NCI-H2171 (cell line): ENCODE measurements at places on chromosomes 4 and X.

GRCh38 chr4:76090241-76090691 is 15.8 kb downstream of the ART3 start:
- no peak for DNase-seq

DNA sequence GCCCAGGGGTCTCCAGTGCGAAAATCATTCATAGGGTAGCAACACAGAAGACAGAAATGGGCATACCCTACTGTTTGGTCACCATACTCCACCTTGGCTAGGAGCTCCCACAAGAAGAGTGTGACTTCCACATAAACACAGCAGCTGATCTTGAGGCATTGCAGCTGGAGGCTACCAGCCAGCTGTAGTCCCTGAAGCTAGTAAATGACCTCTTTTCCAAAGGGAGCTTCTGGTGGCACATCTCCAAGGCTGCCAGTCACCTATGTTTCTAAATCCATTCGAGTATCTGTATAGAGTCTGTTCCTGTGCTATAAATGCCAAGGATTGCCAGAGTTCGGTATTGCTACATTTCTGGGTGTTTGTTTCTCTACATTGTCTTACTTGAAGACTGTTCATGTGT is 21.3 kb upstream of the PNPLA4 start:
- no peak for DNase-seq

DNA sequence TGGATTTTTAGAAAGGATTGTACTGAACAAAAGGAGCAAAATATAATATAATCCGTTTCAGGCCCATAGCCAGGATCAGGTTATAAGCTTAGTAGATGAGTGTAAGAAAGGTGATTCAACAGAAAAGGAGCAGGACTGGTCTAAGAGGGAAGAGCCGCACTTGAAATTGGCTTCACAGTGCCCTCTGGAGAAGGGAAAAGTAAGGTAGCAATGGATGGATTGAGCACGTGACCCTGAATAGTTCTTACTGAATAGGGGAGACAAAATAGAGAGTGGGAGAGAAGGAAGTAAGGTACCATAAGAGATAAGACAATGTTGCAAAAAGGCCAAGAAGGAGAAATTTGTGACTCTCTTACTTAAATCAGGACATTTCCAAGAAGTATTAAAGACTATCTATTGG is 15.6 kb downstream of the CXorf66 start:
- DNase-seq = no peak

DNA sequence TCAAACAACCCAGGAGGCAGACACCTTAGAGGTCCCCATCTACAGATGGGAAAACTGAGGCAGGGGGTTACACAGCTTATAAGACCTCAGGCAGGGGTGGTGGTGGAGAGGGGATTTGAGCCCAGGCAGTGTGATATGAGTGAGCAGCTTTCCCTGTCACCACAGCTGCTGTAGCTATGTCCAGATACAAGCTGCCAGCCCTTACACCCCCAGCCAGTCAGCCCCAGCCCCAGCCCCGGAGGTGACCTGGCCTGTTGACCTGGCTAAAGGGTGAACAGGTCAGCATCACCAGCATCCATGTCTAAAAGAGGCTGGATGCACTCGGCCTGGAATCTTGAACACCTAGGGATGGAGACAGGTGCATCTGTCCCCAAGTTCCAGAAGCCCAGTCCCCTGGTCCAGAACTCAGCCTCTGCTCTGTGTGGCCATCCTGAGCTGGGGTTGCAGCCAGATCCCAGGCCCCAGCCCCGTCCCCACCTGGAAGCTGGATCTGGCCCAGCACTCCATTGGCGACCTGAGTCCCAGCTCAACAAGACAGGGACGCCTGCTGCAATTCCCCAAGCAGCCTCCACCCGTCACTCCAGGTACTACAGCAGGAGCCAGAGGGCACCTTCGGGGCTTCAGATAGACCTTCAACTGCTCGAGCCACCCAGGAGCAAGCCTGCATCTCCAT is 89.5 kb downstream of the JAKMIP1 start:
- DNase-seq = no peak

DNA sequence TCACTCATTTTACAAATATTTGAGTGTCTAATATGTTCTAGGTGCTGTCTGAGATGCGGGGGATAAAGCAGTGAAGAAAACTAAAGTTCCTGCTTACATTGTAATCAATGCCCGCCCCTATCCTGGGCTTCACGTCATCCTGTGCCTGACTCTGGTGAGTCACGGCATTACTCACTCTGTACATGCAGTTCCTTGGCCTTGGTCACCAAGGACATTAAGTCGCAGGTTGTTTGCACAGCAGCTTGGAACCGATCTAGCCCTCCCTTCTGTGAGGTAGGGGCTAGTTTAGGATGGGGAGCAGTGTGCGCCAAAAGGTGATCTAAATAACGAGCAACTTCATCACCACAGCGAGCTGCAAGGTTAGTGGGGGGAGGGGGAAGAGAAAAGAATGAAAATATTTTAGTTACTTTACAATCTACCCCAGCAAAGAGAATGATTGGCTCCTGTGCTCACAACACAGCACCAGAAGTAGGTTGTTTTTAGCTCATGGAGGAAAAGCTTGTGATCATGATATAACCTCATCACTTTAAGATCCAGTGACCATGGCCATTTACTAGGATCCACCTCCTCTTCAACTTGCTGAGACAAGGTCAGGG is 48.0 kb upstream of the HDAC8 start:
- no peak for DNase-seq

DNA sequence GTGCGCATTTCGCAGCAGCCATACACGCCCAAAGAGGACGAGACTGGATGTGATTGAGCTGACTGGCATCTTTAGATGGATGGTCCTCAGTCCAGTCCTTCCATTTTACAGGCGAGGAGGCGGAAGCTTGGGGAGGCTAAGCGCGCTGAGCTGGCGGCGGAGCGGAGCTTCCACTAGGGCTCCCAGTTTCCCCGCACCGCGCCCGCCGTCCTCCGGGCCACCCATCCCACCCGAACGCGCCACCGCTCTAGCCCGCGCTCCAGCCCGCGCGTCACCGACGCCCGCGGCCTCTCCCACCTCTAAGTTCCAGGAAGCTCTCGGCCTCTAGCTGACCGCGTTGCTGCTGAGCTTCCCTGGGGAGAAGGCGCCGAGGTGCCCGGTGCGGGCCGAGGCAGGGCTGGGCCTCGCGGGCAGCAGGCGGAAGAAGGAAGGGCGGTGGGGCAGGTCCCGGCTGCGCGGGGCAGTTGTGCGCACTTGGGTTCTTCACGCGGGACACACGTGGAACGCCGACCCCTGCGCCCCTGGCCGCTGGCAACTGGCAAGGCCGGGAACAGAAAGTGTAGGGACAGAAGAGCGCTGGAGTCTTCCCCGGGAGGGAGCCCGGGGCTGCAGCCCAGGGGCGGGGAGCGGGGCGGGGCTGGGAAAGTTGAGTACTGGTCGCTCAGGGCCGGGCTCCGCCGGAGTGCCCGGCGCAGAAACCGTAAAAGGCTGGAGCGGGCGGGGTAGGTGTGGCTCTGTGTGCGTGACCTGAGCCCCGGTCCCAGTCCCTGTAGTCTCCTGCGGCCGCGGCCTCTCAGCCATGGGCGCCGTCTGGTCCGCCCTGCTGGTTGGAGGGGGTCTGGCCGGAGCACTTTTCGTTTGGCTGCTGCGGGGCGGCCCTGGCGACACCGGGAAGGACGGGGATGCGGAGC is at the start of gene STBD1:
Gene STBD1, plus strand, starts transcription at position 763 of the 911 bp plus-strand sequence. Its CDS starts 37 bp downstream, at position 800.
- no peak for DNase-seq

DNA sequence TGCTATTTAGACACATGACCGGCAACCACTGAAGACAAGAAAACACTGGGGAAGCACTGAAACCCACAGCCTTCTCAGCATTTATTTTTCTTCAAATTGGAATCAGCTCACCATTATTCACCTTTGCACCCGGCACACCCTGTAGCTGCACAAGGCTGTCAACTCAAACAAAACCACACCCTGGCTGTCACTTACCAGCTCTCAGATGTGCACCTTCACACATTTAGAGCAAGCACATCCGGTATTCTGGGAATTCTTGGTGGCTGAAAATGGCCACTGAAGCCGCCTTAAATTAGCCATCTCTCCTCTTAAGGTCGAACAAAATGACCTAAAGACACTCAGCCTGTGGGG is 5.9 kb downstream of the ZFYVE28 start:
- DNase-seq = no peak

DNA sequence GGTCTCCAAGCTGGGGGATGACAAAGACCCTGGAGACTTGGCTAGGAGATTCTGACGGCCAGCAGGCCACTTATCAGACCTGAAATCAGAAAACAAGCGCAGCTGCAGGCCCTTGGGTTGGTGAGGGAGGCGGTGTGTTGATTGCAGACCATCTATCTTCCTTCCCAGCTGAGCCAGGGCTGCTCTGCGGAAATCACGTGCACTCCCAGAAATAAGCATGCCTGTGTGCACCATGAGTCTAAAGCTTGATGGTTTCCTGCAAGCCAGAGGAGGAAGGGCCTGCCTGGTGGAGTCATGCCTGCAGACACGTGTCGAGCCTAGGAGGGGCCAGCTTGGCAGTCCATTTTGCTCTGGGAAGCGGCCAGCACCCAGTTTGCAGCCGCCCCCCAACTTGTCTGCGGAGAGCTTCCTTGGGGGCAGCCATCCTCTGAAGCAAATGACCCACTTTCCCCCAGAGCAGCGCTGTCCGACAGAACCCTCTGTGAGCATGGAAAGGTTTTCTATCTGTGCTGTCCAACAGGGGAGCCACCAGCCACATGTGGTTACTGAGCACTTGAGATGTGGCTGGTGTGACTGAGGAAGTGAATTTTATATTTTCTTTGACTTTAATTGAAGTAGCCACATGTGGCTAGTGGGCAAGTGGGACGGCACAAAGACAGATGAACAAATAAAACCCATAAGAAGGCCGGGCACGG is 175.7 kb upstream of the BCOR start:
- DNase-seq = no peak

DNA sequence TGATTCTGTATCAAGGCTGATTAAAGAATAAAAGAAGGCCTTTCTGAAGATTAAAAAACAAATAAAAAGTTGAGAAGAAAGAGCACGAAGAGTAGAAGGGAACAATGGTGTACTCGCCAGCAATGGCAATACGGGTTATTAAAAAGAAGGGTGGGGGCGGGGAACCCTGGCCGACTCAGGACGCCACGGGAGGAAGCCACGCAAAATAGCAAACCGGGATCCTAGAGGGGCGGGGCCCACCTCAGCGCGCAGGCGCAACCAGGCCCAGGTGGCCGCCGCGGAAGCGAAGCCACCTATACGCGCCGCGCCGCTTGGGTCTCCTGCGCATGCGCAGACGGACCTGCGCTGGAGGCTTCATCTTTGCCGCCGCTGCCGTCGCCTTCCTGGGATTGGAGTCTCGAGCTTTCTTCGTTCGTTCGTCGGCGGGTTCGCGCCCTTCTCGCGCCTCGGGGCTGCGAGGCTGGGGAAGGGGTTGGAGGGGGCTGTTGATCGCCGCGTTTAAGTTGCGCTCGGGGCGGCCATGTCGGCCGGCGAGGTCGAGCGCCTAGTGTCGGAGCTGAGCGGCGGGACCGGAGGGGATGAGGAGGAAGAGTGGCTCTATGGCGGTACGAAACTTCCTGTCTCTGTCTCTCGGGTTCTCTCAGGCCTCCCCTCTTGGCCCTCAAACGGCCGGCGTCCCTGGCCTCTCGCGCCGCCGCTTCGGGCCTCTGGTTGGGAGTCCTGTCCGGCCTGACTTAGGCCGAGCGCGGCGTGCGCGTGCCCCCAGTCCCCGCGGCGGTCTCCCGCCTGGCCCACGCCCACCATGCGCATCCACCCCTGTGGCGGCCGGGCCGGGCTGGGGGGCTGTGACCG is at the start of gene FIP1L1:
Gene FIP1L1, plus strand, starts transcription at position 323 of the 852 bp plus-strand sequence. Its CDS starts 198 bp downstream, at position 521.
- peak; percentile 64 for DNase-seq

DNA sequence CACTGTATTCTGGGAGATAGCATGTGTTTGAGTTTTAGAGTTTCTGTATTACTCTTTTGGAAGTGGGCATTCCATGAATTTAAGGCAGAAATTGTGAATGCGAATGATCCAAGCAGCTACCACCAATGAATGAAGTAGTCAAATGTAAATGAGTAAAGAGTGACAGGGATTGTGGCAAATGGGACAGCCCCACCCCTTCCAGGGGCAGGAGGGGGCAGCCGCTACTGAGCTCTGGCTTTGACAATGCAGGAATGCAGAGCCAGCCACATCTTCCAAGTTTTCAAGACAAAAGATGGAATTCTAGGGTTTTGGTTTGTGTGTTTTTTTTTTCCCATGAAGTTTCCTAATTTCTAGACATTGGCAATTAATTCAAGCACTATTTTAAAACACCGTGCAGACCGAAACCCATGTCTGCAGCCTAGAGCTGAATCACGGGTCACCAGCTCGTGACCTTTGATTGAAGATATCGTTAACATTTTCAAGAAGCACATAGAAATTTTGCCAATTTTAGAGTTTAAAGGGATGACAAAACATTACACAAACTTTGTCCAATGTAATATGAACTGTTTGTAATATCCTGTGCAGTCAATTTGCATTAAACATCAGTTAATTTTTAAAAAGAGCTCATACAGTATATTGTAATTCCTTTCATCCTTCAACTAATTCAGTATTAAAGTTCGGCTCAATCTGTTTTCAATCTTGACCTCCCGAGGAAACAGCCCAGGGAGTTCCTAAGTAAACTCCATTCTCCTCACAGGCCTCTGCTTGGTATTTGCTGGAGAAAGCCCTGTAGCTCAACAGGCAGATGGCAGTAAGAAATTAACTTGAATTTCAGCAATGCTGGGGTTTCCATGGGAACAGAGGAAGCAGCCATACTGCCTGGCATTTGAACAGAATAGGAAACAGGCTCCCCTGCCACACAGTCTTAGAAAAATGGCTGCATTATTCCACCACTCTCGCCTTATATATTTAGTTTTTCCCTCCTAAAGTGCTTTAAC is 83.4 kb downstream of the UCHL1 start:
- DNase-seq = peak; percentile 11

GRCh38 chr4:113083346-113083745 is 33.9 kb downstream of the ANK2 start:
- no peak for DNase-seq

DNA sequence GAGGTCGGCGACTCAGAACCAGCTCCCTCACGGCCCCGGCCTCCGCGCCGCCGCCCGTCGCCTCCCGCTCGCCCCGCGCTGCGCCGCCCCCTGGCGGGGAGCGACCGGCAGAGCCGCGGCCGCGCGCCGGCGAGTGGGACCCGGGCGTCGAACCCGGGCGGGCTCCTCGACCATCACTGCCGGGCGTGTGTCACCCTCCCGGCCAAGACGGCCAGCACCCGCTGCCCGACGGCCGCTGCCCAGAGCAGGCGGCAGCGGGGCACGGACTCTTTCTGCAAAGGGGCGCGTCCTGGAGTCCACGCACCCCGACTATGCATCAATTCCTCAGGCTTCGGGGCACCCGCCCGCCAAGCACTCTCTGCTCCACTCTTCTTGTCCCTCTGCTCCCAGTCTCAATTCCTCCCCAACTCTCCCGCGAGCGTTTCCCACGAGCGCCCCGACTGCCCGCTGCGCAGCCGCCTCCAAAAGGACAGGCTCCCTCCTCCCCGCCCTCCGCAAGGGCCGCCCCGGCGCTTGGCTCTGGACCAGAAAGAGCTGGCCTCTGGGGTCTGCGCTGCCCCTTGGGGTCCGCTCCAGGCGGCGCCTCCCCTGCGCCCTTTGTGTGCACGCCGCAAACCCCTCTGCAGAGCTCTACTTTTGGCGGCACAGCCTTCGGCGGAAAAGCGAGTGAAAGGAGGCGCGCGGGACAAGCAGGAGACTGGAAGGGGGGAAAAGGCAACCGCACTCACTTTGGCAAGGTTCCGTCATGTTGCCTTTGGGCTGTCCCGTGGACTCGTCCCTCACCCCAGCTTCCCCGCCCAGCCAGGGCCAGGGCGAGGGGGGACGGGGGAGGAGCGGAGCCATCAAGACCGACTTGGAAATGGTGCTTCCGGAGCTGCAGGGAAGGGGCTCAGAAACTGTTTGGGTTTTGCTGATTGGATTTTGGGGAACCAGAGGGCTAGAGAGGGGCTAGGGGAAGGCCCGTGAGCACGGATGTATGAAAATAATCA is 1.0 kb downstream of the PDE5A start:
- DNase-seq = peak; percentile 39
